Large intestine (tissue), 12 donors: ENCODE measurements at places on chromosomes 3 and 15. TPM values are rescaled to one million over a fixed set of nuclear protein-coding genes. Genes with fewer than 3 reads are reported as not detected.
A peak's percentile ranks its signal among the peaks of the same experiment; 100 is the strongest.

Gene FGF12
- 2.1 TPM for polyA plus RNA-seq

Gene CSTA
- polyA plus RNA-seq: 1.2 TPM

Gene CHRFAM7A
- polyA plus RNA-seq: 3.2 TPM

Gene PIERCE2
- polyA plus RNA-seq: 2.3 TPM

Gene MORC1
- 0.01 TPM for polyA plus RNA-seq

GRCh38 chr15:74785194-74786032 lies 3.5 kb downstream of the CSK start:
- DNase-seq: no peak
- no peak overlapping the region for H3K27ac ChIP-seq
- peaks cover 77% of the 10 kb centered on the region for H3K4me1 ChIP-seq

DNA sequence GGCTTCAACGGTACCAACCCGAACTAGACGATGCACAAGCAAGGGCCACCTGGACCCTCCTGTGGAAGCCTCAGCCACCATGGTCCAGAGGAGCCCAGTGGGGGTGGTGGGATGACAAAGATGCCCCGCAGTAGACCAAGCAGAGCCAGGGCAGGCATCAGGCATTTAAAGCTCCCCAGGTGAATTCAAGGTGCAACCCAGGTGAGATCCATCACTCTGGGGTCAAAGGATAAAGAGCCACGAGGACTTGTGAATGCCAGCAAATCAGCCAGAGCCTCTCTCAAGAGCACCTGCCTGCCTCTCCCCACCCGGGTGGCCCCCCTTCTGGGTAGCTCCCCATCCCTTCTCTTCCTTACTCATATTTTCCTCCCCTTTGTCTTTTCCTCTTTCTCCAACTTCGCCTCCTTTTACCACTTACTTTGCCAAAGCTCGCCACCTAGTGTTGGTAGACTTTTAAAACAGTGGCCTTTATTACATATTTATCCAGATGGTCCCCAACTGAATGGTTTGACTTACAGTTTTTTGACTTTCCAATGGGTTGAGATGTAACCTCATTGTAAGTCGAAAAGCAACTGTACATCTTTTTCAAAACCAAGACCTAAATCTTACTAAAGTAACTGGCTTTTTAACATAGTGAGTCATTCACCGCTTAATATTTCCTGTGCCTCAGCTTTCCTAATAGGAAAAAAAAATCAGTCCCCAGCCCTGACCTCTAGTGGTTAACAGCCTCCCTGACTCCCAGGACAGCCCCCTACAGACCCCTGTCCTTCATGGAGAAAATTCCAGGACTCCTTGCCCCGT lies 18.8 kb downstream of the PLA2G4F start:
- H3K4me1 ChIP-seq: peaks cover 4% of the 10 kb centered on the region
- H3K27me3 ChIP-seq: no peaks in the 10 kb centered on the region
- no peak for DNase-seq
- no peaks in the 10 kb centered on the region for H3K36me3 ChIP-seq
- H3K4me3 ChIP-seq: no peak overlapping the region
- H3K27ac ChIP-seq: no peak overlapping the region

DNA sequence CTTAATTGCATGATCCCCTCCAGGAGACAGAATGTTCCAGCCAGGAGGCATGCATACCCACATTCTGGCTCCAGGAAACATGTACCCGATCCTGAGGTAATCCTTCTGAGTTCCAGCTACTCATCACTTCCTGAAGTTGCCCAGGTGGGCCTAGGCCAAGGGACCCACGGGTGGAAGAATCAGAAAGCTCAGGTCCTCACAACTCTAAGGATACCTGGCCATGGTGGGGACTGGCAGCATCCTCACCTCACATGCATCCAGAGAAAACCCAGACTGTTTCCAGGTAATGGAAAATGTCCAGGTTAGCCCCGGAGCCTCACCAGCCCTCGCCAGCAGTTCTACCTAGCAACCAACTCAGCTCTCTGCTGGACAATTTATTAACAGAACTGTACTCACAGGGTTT lies 78.2 kb downstream of the DAPK2 start:
- DNase-seq: peak; percentile 37
- H3K4me3 ChIP-seq: no peak overlapping the region
- H3K27me3 ChIP-seq: no peaks in the 10 kb centered on the region
- H3K36me3 ChIP-seq: peaks cover 2% of the 10 kb centered on the region

DNA sequence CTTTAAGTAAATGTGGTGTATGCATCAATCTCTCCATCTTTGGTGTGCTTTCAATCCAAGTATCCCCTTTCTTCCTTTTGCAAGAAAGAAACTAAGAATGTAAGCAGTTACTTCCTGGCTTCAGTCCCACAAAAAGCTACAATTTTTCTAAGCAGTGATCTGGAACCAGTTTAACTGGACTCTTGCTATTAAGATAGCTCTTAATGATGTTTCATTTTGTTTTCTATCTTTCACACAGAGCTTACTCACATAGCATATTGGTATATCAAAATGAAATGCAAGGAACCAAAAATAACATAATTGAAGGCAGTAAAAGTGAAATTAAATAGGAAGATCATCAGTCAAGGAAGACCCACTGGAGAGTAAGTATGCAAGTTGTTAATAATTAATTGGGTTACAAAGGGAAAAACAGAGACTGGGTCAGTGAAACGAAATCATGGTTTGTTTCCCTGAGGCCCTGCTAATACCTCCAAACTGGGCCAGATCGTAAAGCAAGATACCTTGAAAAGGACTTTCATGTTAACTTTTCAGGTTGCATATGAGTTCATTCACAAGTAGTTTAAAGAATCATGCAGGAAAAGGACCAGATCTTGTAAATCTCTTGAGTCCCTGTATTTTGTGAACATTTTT lies 41.9 kb downstream of the GPR160 start:
- no peak for DNase-seq
- H3K36me3 ChIP-seq: peaks cover 17% of the 10 kb centered on the region
- H3K27ac ChIP-seq: peak overlapping the region; percentile 95
- no peaks in the 10 kb centered on the region for H3K27me3 ChIP-seq
- no peak overlapping the region for H3K4me3 ChIP-seq
- peaks cover 49% of the 10 kb centered on the region for H3K4me1 ChIP-seq

GRCh38 chr3:197447057-197447456 lies 108.7 kb downstream of the BDH1 start:
- no peak overlapping the region for H3K4me3 ChIP-seq
- H3K27ac ChIP-seq: no peak overlapping the region
- no peaks in the 10 kb centered on the region for H3K4me1 ChIP-seq
- DNase-seq: no peak
- H3K27me3 ChIP-seq: no peaks in the 10 kb centered on the region

GRCh38 chr15:34271493-34271892 lies 46.7 kb downstream of the EMC4 start:
- H3K27ac ChIP-seq: no peak overlapping the region
- H3K27me3 ChIP-seq: no peaks in the 10 kb centered on the region
- no peak overlapping the region for H3K4me3 ChIP-seq
- no peaks in the 10 kb centered on the region for H3K36me3 ChIP-seq
- DNase-seq: no peak
- H3K4me1 ChIP-seq: no peaks in the 10 kb centered on the region

DNA sequence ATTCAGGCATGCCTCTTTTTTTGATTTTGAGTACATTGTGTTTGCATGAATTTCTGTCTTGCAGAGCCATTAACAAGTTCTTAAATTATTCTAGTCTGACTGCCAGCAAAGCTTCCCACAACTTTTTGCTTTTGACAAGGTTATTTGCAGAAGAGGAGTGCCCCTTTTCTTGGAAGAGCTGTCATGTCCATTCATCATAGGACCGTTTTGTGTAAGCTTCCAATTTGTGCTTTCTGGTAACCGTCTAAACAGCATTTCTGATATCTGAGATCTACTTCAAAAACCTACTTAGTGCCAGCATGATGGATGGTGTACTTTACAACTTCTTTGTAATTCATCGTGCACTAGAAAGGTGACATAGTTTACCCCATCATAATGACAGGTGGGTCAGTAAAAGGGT lies 379.7 kb downstream of the NAALADL2 start:
- no peaks in the 10 kb centered on the region for H3K36me3 ChIP-seq
- H3K27me3 ChIP-seq: no peaks in the 10 kb centered on the region
- H3K27ac ChIP-seq: no peak overlapping the region
- no peak for DNase-seq

- H3K27me3 ChIP-seq: no peaks in the 10 kb centered on the region
- H3K4me1 ChIP-seq: no peaks in the 10 kb centered on the region
- no peaks in the 10 kb centered on the region for H3K36me3 ChIP-seq
- peak; percentile 55 for DNase-seq
- H3K27ac ChIP-seq: no peak overlapping the region
- no peak overlapping the region for H3K4me3 ChIP-seq
These were observed 190.8 kb downstream of the FHIT start for GRCh38 chr3:61060411-61060861.

DNA sequence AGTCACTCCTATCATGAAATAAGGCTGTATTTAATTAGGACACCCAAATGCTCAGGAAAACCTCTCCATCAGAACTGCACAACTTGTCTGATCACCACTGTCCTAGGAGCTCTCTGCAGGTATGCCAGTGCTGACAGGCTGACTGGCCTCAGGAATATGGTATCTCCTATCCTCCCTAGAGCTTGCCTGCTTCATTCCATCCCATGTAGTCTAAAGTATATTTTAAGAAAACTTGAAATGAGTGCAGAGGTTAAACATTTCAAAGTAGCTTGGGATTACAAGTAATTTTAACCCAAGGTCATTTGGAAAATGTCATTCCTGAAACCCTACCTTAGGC lies 23.7 kb downstream of the FILIP1L start:
- H3K27ac ChIP-seq: no peak overlapping the region
- no peak overlapping the region for H3K4me3 ChIP-seq
- no peak for DNase-seq
- no peaks in the 10 kb centered on the region for H3K27me3 ChIP-seq
- peaks cover 9% of the 10 kb centered on the region for H3K4me1 ChIP-seq

DNA sequence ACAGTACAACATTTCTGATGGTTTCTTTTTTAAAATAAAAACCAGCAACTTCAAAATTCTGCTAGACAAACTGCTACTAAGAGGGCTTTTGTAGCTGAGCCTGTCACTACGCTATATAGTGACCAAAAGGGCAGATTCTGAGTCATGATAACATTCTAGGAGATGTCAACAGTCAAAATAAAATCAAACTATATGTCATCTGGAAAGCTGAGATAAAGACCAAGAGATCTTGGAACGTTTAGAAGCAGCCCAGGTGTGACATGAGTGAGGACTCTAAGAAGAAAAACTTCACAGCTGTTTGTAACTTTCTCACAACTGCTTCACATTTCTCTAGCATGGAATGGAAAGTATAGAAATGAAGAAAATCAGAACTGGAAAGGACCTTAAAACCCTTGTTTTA lies 84.6 kb downstream of the FILIP1L start:
- no peaks in the 10 kb centered on the region for H3K27me3 ChIP-seq
- H3K36me3 ChIP-seq: no peaks in the 10 kb centered on the region
- H3K27ac ChIP-seq: no peak overlapping the region
- no peak overlapping the region for H3K4me3 ChIP-seq
- DNase-seq: no peak

GRCh38 chr3:3087279-3087678 lies 22.9 kb downstream of the IL5RA start:
- no peak for DNase-seq
- H3K27ac ChIP-seq: no peak overlapping the region
- no peak overlapping the region for H3K4me3 ChIP-seq
- H3K27me3 ChIP-seq: no peaks in the 10 kb centered on the region
- no peaks in the 10 kb centered on the region for H3K4me1 ChIP-seq

- peaks cover 5% of the 10 kb centered on the region for H3K36me3 ChIP-seq
- peak overlapping the region; percentile 11 for H3K27ac ChIP-seq
- no peak overlapping the region for H3K4me3 ChIP-seq
- H3K27me3 ChIP-seq: no peaks in the 10 kb centered on the region
- H3K4me1 ChIP-seq: peaks cover 30% of the 10 kb centered on the region
These were observed 33.0 kb downstream of the MBNL1 start for GRCh38 chr3:152301745-152302181.

GRCh38 chr15:66165856-66166255 lies 87.7 kb downstream of the MEGF11 start:
- no peaks in the 10 kb centered on the region for H3K36me3 ChIP-seq
- DNase-seq: no peak
- H3K27me3 ChIP-seq: peaks cover 5% of the 10 kb centered on the region
- H3K4me1 ChIP-seq: no peaks in the 10 kb centered on the region

DNA sequence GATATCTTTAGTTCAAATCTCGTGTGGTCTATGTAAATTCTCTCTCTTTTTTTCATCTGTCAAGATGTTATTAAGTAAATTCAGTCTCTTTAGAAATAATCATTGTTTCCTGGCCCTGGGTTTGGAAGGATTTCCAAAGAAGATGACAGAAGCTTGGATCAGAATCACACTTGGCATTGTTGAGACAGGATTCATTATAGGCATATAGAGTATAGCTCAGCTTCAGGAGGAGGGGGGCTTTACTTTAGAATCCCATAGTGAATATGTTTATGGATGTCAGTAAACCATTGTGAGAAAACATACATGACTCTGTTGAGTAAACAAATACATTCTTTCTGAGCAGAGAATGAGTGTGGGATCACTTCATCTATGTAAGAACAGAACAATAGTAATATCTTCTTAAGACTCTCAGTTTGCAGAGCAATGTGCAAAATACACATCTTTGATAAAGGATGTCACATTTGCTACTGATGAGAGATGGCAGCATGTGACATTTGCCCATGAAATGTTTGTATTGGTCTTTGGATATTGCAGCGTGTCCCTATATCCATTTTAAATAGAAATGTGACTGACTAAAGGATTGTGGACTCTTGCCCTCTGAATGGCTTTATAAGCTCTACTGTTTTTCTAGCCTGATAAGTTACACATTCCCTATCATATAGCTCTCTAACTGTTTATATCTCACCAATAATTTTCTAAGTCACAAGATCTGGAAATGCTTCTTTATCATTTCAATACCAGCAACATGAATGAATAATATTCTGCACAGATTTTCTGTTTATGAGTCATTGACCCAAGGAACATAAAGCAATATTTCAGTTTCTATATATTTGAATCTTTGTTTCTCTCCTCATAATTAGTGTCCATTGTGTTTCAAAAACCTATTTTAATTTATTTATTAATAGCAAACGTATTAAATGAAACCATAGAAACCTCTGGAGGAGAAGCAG lies 95.6 kb upstream of the THRB start:
- peak overlapping the region; percentile 32 for H3K4me3 ChIP-seq
- H3K36me3 ChIP-seq: no peaks in the 10 kb centered on the region
- no peaks in the 10 kb centered on the region for H3K27me3 ChIP-seq
- DNase-seq: no peak
- peaks cover 40% of the 10 kb centered on the region for H3K4me1 ChIP-seq
- H3K27ac ChIP-seq: peak overlapping the region; percentile 94
